NCI-H1436 treated with DMSO at 0.1 percent for 48 hours (cell line): ENCODE measurements at places on chromosomes 2 and 18.

- DNase-seq: no peak
Observed at GRCh38 chr18:59054496-59055287, 85.0 kb upstream of the SEC11C start.

- DNase-seq: no peak
Observed at GRCh38 chr2:96520231-96520630, 15.1 kb upstream of the NEURL3 start.

GRCh38 chr2:219954331-219954730 is 326.9 kb downstream of the SLC4A3 start:
- DNase-seq: no peak

DNA sequence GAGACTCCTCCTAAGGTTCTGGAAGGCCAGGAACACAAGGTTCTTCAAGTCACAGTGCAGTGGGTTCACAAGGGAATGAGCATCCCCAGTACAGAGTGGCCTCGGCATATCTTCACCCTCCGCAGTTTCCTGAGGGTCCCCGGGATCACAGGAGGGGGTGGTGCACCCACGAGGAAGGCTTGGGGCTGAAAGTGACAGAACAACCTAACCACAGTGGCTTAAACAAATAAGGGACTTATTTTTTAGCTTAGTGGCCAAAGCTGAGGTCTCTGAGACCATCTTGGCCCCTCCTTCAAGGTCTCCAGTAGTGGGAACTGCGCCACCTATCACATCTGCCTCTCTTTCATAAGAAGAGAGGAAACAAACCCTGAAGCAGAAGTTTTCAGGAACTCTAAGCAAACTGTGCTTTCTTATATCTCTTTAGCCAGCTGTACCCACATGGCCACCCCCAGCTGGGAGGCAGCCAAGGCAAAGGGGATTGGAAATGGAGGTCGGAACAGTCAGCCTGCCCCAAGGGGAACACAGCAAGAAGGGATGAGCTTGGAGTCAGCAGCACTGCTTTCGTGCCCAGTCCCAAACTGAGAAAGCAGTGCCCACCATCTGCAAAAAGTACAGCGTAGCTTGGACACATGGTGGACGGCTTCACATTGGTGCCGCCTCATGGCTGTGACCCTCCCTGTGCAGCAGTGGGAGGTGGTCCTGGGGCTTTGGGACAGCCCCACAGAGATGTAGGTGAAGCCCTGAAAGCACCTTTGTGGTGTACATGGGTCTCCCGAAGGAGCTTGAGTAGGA is 260.0 kb upstream of the ID2 start:
- no peak for DNase-seq

DNA sequence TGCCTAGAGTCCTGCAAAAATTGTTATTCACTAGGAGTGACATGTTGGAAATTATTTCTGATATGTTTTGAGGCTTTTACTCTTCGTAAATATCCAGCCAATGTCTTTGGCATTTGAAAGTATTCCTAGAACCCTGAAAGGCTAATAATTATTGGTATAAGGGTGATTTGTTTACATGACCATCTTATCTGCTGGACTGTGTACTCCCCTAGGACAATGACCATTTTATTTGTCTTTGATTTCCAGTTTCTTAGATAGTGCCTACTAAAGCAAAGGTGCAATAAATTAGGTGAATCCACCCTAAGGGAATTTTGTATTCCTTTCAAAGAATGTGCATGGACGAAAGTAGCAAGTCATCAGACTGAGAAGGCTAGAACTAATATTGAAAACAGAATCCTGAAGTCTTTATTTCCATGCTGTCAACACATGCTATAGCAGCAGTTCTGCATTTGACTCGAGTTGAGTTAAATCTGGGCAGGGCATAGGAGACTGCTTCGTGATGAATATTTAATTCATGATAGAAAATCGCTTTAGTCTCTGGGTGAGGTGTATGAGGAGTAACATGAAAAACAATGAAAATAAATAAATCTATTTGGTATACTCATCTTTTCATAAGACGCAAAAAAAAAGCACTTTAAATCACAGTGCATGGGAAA is 235.7 kb downstream of the GPD2 start:
- DNase-seq: no peak
